Thoracic aorta (tissue), 2 donors: ENCODE measurements at places on chromosomes 4 and X. TPM values are rescaled to one million over a fixed set of nuclear protein-coding genes. Genes with fewer than 3 reads are reported as not detected.

- peaks cover 26% of the 10 kb centered on the region for H3K4me1 ChIP-seq
- H3K27me3 ChIP-seq, result no peaks in the 10 kb centered on the region
- no peaks in the 10 kb centered on the region for H3K36me3 ChIP-seq
- H3K27ac ChIP-seq, result peak overlapping the region; percentile 89
- peak; percentile 75 for DNase-seq
Measured at GRCh38 chr4:123555233-123555806, 158.7 kb downstream of the SPRY1 start.

- H3K27me3 ChIP-seq, result no peaks in the 10 kb centered on the region
- H3K4me1 ChIP-seq, result peaks cover 9% of the 10 kb centered on the region
- no peak for DNase-seq
- H3K36me3 ChIP-seq, result no peaks in the 10 kb centered on the region
- H3K4me3 ChIP-seq, result no peak overlapping the region
Measured at GRCh38 chrX:141180851-141181250, 3.9 kb upstream of the LDOC1 start.

DNA sequence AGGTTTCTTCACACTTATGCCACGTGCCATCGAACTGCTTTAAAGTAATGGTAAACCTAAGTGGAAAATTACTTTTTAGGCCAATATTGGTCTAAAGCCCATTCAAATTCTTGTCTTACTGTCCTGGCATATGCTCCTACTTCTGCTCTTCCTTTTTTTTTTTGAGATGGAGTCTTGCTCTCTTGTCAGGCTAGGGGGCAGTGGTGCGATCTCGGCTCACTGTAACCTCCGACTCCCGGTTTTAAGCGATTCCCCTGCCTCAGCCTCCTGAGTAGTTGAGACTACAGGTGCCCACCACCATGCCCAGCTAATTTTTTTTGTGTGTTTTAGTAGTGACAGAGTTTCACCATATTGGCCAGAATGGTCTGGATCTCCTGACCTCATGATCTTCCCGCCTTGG lies 129.0 kb upstream of the TECRL start:
- no peak overlapping the region for H3K4me3 ChIP-seq
- H3K27me3 ChIP-seq, result no peaks in the 10 kb centered on the region

The PLP1 gene
- 1.7 TPM for total RNA-seq

The TEX13C gene
- total RNA-seq, result not detected

GRCh38 chr4:132218406-132218805 lies 930.7 kb upstream of the PCDH10 start:
- H3K4me3 ChIP-seq, result no peak overlapping the region
- DNase-seq, result no peak
- H3K27me3 ChIP-seq, result no peaks in the 10 kb centered on the region
- H3K36me3 ChIP-seq, result no peaks in the 10 kb centered on the region

- no peak for DNase-seq
- H3K4me3 ChIP-seq, result no peak overlapping the region
- no peak overlapping the region for H3K27ac ChIP-seq
- H3K27me3 ChIP-seq, result no peaks in the 10 kb centered on the region
- no peaks in the 10 kb centered on the region for H3K4me1 ChIP-seq
Measured at GRCh38 chr4:80125252-80126177, 52.5 kb upstream of the ANTXR2 start.

GRCh38 chr4:98501383-98501782 lies 157.0 kb downstream of the TSPAN5 start:
- no peak for DNase-seq
- no peak overlapping the region for H3K27ac ChIP-seq
- H3K36me3 ChIP-seq, result no peaks in the 10 kb centered on the region
- peaks cover 5% of the 10 kb centered on the region for H3K4me1 ChIP-seq
- H3K27me3 ChIP-seq, result no peaks in the 10 kb centered on the region
- no peak overlapping the region for H3K4me3 ChIP-seq

GRCh38 chr4:54764476-54764875 lies 106.7 kb downstream of the KIT start:
- no peaks in the 10 kb centered on the region for H3K36me3 ChIP-seq
- no peak overlapping the region for H3K4me3 ChIP-seq
- DNase-seq, result no peak
- no peak overlapping the region for H3K27ac ChIP-seq
